Temporal lobe (tissue), 4 donors: ENCODE measurements at places on chromosomes 2 and 18. TPM values are rescaled to one million over a fixed set of nuclear protein-coding genes. Genes with fewer than 3 reads are reported as not detected.

Gene DYNC2LI1
- total RNA-seq, result 32.7 TPM

Gene PSD4
- total RNA-seq, result 3.0 TPM

Gene DYNAP
- not detected for total RNA-seq

Gene KYNU
- under 0.01 TPM for total RNA-seq

Gene DES
- total RNA-seq, result 0.49 TPM

Gene CNRIP1
- 67.4 TPM for total RNA-seq

Gene M1AP
- not detected for total RNA-seq

Gene ARHGAP15
- total RNA-seq, result 19.9 TPM

Gene TBC1D8
- 6.1 TPM for total RNA-seq

Gene CDH7
- total RNA-seq, result 2.7 TPM

Gene POTEE
- not detected for total RNA-seq
